ENCODE measurements at places on chromosomes 5 and 9.

GRCh38 chr5:141757402-141757801 lies 75.4 kb upstream of the ARAP3 start:
- DNase-seq: no peak

- DNase-seq: no peak
Measured at GRCh38 chr5:15790446-15791018, 290.6 kb downstream of the FBXL7 start.

DNA sequence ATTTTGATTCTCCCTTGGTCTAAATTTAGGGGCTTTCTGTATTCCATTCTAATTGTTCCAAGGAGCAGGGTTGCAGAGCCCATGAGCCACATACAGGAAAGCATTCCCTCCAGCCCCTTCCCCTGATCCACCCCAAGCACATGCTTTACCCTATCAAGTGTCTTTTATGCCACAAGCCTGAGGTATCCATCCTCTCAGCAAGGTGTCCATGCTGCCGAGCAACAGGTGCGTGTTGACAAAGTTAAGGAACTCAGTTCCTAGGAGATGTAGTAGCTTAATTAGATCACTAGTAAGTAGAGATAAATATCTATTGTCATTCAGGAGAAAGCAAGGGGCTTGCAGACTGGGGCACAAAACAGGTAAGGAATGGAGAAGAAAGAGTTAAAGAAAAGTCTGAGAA lies 57.8 kb downstream of the FEM1C start:
- no peak for DNase-seq

GRCh38 chr5:149149942-149150341 lies 8.6 kb downstream of the ABLIM3 start:
- DNase-seq: no peak

- DNase-seq: peak; percentile 43
Measured at GRCh38 chr5:87020099-87020934, 247.4 kb upstream of the RASA1 start.

DNA sequence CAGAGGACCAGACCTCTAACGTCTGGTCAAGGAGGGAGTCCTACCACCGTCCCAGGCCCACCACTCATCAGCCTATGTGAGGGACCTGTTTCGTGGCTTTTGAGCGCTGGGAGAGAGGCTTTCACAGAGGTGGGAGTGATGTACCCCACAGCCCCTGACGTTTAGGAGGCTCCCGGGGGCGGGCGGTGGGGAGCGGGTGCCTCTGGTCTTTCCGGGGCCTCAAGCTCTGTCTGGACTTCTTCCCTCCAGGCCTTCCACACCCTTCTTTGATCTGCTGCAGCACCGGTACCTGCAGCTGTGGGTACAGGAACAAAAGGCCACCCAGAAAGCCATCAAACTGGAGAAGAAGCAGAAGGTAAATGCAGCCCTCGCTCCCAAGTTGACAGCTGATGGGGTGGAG lies 45.1 kb upstream of the BARHL1 start:
- DNase-seq: no peak

DNA sequence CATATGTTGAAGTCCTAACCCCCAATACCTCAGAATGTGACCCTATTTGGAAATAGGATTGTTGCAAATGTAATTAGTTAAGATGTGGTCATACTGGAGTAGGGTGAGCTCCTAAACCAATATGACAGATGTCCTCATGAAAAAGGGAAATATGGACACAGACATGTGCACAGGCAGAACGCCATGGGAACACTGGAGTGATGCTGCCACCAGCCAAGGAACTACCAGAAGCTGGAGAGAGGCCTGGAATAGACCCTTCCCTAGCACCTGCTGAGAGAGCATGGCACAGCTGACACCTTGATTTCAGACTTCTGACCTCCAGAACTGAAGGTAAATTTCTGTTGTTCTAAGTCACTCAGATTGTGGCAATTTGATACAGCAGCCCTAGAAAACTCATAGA lies 110.8 kb downstream of the CTNND2 start:
- no peak for DNase-seq

GRCh38 chr5:60382716-60383115 lies 317.2 kb downstream of the DEPDC1B start:
- no peak for DNase-seq

DNA sequence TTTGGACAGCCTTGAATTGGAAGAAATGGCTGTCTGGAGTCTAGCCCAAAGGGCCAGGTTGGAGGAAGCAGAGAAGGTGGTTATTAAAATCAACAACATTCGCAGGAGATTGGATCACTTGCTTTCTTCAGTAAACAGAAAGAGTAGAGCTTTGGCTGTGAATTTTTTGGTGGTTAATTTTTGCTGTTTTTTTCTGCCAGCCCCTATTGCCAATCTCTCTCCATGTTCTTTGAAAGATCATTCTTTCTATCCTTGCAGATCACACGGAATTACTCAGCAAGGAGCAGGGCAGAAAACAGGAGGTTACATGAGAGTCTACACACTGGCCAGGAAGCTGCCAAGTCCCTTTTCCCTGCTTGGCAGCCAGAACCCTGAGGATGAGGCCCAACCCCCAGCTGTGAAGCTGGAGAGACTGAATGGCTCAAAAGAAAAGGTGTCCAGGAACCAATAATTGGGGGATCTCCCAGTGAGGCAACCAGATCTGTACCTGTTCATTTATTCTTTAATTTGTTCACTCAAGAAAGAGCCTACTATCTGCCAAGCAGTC lies 13.0 kb downstream of the GLRX start:
- DNase-seq: no peak

- no peak for DNase-seq
Measured at GRCh38 chr5:113514289-113514635, 768 bp downstream of the YTHDC2 start.

DNA sequence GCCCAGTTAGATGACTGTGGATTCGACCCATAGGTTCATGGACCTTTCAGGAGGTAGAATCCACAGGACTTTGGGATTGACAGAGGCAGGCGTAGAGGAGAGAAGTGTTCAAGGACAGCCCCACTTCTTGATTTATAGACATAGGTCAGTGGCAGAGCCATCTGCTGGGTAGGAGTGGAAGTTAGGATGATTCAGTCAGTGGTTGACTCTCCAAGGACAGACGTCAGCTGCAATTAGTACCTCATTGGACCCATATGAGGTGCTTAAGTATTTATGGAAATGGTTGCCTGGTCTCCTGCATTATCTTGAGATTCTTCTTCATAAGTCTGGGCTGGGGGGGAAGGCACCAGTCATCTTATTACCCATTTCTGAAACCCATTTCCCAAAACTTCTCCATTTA lies 70.9 kb downstream of the SH3RF2 start:
- no peak for DNase-seq

GRCh38 chr5:104172976-104173375 lies 610.4 kb upstream of the NUDT12 start:
- no peak for DNase-seq

GRCh38 chr9:38393128-38393796 lies 760 bp downstream of the ALDH1B1 start:
- DNase-seq: no peak

DNA sequence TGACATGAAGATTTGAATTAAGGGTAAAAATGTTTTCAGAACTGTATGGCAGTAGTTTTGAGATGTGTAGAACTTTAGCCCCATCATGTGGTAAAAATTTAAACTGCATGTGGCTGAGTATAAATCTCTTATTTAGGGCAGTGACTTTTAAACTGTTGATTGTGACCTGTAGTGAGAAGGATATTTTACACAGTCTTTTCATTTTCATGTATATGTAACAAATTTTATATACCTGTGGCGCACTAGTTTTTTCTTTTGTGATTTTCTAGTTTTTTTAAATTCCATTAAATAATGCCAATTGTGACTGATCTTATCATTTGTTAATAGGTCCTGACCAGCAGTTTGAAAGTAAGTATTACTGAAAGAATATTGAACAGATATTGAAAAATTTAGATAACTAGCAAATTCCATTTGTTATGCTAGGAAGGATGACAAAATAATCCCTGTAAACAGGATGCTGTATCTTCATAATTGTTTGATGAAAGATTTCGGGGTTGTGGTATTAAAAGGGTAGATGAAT lies 47.2 kb downstream of the GPBP1 start:
- peak; percentile 76 for DNase-seq

GRCh38 chr5:172303572-172304335 lies 20.2 kb upstream of the UBTD2 start:
- no peak for DNase-seq

GRCh38 chr9:26308328-26308727 lies 584.3 kb downstream of the CAAP1 start:
- no peak for DNase-seq

DNA sequence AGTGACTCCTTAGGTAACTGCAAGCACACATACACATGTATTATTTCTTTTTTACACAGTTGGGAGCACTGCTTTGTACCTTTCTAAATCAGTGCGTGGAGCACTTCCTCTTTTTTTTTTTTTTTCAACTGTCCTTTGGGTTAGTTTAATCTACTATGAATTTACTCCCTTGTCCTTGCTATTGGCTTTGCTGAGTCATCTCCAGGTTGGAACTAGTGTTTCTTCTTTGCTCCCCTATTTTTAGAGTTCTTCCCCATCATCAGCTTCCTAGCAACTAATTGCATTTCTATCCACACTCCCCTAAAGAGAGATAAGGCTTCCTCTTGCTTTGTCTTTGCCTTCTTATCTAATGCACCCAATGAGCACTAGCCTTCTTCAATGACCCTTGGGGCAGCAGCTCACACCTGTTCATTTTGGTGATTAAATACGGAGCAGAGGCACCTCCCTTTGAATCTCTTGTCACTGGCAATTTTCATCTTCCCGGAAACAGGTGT lies 24.3 kb downstream of the S100Z start:
- DNase-seq: no peak

DNA sequence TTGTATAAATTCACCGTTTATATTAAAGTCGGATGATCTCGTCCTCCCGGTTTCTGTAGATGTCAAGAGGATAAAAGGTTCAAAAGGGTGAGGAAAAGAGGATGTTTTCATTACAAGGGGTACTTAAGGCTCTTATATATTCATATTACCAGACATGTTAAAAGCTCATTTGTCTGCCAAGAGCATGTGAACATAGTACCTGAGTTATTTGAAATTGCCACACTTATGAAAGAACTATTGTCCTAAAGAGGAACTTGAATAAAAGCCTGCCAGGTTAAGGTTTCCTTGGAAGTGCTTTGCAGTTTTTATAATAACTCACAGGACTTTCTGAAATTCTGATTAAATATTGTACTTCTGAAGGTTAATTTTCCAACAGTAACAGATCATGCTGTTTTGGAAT lies 1915.1 kb downstream of the MAT2B start:
- no peak for DNase-seq

- no peak for DNase-seq
Measured at GRCh38 chr9:94757158-94757557, 30.7 kb downstream of the AOPEP start.

GRCh38 chr9:107750741-107751566 lies 261.4 kb upstream of the KLF4 start:
- no peak for DNase-seq

DNA sequence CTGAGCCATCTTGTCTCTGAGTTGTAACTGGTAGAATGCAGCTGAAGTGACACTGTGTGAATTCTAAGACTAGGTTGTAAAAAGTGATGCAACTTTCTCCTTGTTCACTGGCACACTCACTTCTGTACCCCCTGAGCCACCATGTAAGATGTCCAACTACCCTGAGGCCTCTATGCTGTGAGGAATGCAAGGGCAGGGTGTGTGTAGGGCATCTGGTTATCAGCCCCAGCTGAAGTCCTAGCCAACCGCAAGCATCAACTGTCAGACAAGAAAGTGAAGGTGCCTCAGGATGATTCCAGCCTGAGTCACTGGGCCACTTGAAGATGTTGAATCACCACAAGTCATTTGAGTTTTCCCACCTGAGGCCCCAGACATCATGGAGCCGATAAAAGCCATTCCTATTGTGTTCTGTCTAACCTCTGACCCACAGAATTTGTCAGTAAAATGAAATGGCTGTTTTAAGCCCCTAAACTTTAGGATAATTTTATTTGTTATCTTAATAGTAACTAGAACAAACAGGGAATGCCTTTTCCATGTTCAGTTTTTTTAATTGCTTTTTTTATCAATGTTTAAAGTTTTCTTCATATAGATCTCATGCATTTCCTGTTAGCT lies 18.7 kb upstream of the RHOBTB3 start:
- no peak for DNase-seq

Measured in thymus (tissue), 14 donors.